Suprapubic skin (tissue), 4 donors: ENCODE measurements at places on chromosomes 11 and 22.

GRCh38 chr11:3903207-3903896 is 47.9 kb downstream of the STIM1 start:
- DNase-seq, result no peak

DNA sequence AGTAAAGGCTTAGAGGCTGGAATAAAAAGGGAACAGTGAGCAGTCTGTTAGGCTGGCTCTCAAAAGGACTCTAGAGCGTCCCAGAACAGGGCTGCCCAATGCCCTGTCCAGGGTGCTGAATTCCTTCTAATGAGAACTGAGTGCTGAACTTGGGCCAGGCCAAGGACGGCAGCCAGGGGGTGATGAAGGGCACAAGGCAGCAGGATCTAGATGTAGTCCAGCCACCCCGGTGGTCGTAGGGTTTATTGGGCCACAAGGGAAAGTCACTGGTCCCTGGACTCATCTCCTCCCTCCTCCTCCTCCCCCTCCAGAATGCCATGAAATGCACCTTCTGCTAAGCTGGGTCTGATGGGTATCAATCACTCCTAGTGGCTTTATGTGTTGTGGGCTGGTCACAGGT is 19.2 kb downstream of the NPTXR start:
- no peak for DNase-seq

DNA sequence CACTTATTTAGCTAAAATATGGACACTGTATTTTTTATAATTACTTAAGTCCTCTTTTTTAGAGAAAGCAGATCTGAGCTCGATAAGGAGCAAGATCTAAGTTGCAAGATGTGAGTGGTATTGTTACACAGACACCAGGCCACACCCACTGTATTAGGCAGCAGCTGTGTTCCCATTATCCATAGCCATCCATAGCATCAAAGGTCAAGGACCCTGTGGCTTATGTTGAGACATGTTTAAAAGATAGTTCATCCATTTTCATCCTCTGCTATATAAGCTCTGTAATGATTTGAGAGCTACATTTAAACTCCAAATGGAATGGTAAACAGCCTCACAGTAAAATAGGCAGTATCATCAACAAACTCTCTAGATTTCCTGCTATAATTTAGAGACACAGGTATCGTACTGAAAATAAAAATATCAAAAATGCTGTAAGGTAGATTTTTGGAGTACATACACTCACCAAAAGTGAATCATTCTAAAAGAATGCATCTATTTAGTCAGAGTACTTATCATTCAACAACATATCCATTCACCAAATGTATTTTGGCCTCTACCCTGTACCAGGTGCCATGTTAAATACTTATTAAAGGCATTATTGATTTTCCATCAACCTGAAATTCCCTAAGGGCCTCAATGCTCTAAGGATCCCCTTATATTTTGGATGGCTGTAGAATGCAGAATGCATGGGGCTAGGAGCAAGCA is 574.0 kb downstream of the LRRC4C start:
- DNase-seq, result no peak

DNA sequence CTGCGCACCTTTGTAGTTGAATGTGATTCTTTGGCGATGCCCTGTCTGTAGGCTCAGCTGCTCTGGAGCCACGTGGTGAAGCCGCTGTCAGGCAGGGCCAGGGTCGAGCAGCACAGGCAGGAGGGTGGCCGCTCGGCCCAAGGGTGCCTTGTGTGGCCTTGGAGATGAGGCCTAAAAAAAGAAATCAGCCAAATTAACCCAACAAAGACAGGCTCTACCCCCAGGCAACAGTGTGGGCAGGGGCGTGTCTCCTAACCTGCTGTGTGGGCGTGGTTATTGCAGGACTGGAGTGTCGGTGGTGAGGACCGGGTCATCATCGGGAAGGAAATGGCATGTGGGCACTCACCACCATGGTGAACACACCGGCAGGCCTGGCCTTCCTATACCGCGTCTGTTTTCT is 34.3 kb downstream of the CTTN start:
- DNase-seq, result no peak

DNA sequence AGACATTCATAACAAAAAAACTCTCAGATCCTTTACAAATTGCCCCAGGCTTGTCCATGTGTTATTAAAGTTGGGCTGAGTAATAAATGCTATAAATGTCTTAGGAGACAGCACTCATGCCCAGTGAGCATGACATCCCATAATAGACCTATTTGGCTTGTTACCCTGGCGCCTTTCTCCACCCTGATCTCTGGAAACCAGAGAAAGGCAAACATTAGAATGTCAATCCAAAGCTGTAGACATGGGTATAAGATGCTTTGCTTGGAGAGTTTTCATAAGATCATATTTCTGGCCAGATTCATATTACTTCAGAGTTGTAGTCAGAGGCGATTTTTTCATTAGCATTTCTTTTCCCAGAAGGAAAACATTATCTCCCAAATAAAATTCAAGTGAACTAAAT is 161.3 kb upstream of the UBASH3B start:
- DNase-seq, result no peak

DNA sequence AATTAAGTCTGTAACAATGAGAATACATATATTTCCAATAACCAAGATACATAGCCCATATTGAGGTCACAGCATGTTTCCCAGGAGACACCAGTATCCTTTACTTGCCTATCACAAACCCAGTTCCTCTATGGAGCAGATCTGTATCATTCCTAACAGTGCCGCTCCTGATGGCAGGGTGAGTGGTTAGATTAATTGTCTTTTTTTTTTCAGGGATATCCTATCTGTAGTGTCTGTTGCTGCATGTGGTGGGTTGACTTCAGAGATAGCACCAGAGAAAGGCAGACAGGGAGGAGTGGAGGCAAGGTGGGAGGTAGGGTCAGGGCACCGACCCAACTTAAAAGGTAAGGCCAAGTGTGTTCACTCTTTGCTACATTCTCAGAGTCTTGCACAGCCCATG is 2.8 kb downstream of the MTNR1B start:
- DNase-seq, result no peak

DNA sequence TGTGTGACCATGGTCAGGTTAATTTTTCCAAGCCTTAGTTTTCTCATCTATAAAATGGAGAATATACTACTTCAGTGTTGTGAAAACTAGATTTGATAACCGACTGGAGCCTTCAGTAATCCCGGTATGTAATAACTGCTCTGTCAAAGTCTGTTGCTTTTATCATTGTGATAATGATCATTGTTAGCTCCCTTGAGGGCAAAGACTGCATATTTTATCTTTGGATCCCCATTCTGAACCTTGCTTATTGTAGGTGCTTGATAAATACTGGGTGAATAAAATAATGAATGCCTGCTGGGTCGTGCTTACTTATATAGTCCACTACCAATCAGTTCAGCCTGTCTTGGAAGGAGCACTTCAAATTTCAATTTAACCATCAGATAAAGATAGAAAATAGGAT is 105.3 kb downstream of the ARFGAP2 start:
- DNase-seq, result no peak

GRCh38 chr11:66976028-66976467 is 944 bp downstream of the C11orf86 start:
- no peak for DNase-seq

DNA sequence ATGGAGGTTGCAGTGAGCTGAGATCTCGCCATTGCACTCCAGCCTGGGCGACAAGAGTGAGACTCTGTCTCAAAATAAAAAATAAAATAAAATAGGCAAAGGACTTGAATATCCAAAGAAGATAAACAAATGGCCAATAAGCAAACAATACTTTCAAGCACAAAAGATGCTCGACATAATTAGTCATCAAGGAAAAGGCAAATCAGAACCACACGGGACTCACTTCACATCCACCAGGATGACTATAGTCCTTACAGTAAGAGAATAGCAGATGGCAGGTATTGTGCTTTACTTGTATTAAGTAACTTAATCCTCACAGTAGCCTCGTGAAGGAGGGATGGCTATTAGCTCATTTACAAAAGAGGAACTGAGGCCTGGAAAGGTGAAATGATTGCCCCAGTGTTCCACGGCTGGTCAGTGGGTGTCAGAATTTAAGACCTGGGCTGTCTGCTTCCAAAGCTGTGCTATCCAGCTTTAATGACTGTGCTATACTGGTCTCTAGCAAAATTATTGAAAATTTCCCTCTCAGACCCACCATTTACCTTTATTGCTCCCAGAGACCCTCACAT is 40.2 kb upstream of the RBFOX2 start:
- DNase-seq, result no peak

- DNase-seq, result no peak
Measured at GRCh38 chr11:67111261-67111660, 7.8 kb upstream of the KDM2A start.

GRCh38 chr11:68008381-68009337 is 1.5 kb upstream of the ALDH3B1 start:
- peak; percentile 71 for DNase-seq

- peak; percentile 47 for DNase-seq
Measured at GRCh38 chr11:3170044-3170755, 5.1 kb upstream of the OSBPL5 start.

GRCh38 chr11:64113462-64113780 is 52.5 kb downstream of the MACROD1 start:
- DNase-seq, result no peak

- DNase-seq, result no peak
Measured at GRCh38 chr11:70433966-70434812, 35.9 kb downstream of the CTTN start.

DNA sequence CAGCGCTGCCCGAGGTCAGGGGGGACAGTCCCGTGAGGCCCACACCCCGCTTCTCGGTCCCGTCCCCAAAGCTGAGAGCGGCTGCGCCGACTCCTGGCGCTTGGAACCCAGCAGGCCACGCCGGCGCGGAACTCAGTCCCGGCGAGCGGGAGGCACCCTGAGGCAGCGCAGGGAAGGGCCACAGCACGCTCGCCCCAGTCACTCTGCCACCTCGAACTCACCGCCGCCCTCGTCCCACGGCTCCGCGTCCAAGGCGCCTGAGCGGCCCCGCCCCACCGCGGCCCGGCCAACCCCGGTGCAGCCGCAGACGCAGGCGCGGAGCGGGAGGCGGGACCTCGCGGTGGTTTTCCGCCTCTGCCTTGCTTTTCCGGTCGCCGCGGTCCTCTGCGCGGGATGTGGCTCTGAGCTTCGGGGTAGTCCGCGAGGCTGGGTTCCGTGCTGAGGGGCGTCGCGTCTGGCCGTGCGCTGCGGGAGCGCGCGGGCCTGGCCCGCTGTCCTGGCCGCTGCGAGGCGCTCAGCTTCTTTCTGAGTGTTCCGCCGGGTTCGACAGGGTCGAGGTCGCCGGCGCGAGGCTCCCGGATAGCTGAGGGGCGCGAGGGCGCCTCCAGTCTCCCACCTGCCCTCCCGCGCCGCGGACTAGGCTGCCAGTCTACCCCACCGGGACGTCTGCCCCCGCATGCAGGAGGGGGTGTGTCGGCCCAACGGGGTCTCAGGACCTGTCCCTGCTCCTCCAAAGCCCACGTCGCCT is at the start of gene CDPF1:
TSS of gene CDPF1 (minus strand) at position 259 of the 748 bp plus-strand sequence. CDS start 2,009 bp downstream, outside the sequence.
- peak; percentile 92 for DNase-seq

- no peak for DNase-seq
Measured at GRCh38 chr11:113162592-113162962, 151.8 kb upstream of the TTC12 start.

DNA sequence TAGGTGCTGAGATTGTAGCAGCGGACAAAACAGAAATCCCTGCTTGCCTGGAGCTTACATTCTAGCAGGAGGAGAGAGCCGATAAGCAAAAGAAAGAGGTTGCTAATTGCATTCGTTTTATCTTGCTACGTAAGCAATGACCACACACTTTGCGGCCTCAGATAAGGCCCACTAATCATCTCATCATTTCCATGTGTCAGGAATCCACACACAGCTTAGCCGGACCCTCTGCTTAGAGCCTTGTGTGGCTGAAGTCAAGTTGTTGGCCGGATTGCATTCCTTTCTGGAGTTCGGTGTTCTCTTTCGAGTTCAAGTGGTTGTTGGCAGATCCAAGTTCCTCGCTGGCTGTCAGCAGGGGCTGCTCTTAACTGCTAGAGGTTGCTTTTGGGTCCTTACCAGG is 101.6 kb downstream of the CHST1 start:
- DNase-seq, result no peak

DNA sequence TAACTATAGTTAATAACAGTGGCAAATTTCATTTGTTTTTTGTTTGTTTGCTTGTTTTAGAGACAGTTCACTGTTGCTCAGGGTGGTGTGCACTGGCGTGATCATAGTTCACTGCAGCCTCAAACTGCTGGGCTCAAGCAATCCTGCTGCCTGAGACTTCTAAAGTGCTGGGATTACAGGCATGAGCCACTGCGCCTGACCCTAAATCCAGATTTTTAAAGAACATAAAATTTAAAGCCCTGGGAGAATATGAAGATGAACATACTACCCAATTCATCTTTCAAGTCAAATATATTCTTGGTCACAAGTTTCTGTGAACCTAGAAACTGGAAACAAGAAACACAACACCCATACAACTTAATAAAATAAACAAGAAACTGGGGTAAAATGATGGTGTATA is 28.1 kb downstream of the RRAS2 start:
- no peak for DNase-seq

GRCh38 chr11:120574876-120575275 is 63.3 kb downstream of the GRIK4 start:
- DNase-seq, result no peak

DNA sequence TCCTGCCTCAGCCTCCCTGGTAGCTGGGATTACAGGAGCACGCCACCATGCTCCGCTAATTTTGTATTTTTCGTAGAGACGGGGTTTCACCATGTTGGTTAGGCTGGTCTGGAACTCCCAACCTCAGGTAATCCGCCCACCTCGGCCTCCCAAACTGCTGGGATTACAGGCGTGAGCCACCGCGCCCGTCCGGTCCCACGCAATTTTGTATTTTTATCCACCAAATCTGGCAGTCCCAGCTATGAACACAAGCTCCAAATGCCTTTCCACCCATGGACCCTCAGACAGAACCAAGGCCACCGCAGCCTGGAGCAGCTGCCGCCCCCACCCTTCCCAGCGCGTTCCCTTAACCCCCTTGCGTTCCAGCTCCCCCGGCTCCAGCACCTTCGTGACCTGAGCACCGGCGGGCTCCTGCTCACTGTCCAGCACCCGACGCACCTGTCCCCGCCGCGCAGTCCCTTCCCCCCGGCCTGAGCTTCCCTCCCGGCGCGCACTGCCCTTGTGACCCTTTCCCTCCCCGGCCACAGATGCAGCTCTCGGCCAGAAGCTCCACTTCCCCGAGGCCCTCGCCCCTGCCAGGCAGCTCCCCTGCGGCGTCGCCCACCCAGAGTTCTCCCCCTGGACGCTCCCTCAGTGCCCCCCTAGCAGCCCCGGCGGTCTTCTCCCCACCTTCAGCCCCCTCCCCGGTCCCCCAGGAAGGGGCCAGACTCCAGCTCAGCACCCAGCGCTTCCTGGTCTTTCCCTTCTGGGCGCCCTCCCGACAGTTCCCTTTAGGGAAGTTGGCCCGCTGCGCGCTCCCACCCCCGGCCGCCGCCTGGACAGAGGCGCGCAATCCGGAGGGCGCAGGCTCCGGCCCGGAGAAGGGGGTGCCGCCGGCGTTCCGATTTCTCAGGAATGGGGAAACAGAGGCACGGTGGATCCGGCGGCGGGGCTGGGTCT is 5.6 kb upstream of the ZBED4 start:
- no peak for DNase-seq

GRCh38 chr11:5923427-5923776 is 18.6 kb upstream of the OR56A3 start:
- no peak for DNase-seq
